Stimulated activated CD8-positive, alpha-beta memory T cell treated with anti-CD3 and anti-CD28 coated beads, Interleukin-15, amount 100 ng/mL, for 48 hours (primary cell): ENCODE measurements at places on chromosomes 1 and 21.

GRCh38 chr1:118250232-118250631, 65.2 kb upstream of the SPAG17 start:
- DNase-seq, result no peak

DNA sequence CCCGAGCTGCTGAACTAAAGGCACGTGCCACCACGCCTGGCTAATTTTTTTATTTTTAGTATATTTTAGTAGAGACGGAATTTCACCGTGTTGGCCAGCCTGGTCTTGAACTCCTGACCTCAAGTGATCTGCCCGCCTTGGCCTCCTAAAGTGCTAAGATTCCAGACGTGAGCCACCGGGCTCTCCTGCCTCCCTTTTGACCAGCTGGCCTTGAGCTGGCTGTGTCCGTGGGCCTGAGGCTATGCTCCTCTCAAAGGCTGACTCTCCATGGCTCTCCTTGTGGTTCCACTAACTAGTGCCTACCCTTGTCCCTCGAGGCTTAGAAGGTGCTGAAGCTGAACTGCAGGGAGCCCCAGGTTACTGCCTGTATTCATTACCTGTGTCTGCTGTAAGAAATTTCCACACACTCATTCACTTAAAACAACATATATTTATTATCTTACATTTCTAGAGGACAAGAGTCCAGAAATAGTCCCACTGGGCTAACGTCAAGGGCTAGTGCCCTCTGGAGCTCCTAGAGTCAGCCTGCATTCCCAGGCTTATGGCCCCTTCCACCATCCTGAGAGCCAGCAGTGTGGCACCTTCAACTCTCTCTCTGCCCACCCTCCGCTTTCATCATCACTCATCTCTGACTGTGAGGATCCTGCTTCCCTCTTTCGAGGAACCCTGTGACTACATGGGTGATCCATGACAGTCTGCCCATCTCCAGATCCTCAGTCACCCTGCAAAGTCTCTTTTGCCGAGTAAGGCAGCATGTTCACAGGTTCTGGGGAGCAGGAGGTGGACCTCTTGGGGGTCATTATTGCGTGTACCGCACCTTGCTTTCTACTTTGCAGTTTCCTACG, 34.9 kb downstream of the ETS2 start:
- no peak for DNase-seq

DNA sequence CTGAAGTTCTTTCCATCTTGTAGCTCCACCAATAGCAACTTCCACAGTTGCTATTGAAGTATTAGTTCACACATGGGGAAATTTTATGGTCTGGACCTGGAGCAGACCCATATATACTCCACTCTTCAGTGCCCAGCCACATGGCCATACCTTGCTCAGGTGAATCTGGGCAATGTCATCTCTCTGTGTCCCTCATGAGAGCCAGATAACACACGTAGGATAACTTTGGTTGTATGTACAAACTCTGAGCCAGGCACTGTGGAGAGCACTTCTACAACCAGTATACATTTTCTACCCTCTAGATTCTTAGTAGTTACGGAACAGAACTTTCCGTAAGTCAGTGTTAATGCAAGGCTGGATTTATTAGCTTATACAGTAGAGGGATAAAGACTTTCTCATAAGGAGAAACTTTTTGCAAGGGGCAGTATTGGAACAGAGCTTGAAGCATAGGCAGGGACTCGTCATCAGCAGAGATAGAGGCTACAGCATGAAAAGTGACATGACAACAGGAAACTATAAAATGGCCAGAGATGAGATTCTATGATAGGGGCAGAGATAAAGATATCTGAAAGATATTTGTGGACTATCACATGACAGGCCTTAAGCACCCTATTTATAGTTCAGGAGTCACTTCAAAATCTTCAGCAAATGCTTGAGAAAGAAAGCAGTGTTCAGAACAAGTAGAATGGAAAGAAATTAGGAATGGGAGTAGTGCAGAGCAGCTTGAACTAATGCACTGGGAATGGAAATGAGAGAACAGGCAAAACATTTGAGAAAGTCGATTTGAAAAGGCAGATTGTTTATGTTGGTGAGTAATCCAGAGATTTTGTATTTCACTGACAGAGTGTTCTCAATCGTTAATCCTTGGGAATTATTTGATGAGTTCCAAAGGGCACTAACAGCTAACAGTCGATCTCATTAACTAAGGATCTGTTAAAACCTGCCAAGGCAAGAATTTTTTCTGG, 481.8 kb downstream of the USP25 start:
- DNase-seq, result no peak

- DNase-seq, result no peak
Measured at GRCh38 chr1:213135572-213135971, 84.5 kb downstream of the RPS6KC1 start.

GRCh38 chr1:155297384-155297783, 3.9 kb downstream of the PKLR start:
- DNase-seq, result no peak

DNA sequence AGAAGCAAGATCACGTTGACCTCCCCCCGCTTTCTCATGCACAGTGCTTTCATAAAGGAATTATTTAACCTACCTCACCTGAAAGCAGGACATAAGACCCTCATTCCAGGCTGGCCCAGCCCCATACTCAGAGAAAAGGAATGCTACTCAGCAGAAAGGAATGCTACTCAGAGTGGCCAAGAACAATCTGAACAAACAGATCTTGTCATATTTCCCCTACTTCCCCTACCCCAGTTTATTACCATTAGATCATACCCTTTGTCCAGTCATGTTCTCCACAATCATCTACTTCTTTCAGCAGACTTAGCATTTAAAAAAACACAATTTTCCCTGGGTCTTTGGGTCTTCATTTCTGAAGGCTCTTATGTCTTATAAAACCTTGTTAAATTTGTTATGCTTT, 89.8 kb downstream of the SLC16A1 start:
- no peak for DNase-seq

GRCh38 chr1:224747578-224747977, 131.5 kb downstream of the CNIH3 start:
- DNase-seq, result no peak

GRCh38 chr1:2213576-2214505, 14.3 kb upstream of the SKI start:
- no peak for DNase-seq

DNA sequence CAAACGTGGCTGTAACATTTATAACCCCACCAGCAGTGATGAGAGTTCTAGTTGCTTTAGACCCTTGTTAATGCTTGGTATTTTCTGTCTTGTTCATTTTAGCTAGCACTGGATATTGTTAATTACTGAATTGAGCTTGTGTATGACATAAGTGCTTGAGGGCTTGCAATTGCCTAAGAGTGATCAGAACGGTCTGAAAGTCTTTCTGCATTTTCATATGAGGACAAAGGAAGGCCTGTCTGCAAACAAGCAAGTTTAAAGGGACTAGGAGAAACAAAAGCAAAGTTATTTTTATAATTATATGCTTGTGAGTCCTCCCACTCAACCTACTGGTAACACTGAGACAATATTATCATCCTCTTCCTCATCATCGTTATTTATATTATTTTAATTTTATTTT, 305.5 kb upstream of the DUSP10 start:
- no peak for DNase-seq

GRCh38 chr1:2555634-2556276, 416 bp upstream of the TNFRSF14 start:
- DNase-seq, result peak; percentile 81

GRCh38 chr1:19453741-19454201, 31.6 kb downstream of the CAPZB start:
- no peak for DNase-seq

DNA sequence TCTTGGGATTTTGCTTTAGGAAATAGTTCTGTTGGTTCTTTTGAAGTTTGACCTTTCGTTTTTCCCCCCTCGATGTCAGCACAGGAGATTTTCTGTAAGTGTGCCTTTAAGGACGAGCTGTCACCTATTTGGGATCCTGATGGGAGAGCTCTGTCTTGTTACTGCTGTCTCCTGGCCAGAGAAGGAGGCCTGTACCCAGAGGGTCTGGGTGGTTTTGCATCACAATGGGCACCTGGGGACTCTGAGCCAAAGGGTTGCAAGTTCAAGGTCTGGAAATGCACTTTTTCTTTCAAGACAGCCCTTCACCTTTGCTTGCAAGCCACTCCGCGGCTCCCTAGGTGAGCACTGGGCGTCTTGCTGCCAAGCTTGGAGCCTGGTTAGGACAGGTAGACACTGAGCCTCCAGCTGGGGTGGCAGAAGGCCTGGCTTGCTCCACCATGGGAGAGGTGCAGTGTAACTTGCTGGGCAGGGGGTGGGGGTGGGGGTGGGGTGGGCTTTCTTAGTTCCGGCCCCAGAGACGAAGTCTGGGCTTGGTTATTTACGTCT, 2.9 kb downstream of the AJAP1 start:
- DNase-seq, result no peak

DNA sequence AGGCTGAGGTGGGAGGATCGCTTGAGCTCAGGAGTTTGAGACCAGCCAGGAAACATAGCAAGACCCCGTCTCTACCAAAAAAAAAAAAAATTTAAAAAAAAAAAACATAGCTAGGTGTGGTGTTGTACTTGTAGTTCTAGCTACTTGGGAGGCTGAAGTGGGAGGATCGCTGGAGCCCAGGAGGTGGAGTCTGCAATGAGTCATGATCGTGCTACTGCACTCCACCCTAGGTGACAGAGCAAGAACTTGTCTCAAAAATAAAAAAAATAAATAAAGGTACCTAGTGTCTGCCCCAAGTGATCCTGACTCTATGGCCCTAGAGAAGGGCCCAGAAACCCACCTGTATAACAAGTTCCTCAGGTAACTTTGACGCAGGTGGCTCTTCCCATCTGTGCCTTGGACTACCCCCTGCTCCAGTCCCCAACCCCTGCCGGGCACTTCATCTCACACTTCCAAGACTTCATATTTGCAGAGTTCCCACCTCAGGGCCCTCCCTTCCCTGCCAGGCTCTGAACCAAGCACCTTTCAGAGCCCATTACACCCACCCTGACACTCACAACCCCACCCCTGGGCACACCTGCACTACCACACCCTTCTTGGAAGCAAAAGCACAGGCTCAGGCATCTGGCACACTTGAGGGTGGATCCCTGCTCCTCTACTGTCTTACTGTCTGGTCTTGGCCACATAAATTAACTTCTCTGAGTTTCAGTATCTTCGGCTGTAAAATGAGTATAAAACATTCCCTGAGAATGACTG, 80.2 kb upstream of the KLHDC7A start:
- no peak for DNase-seq

GRCh38 chr1:201482755-201483154, 13.8 kb upstream of the PHLDA3 start:
- no peak for DNase-seq

GRCh38 chr1:94654919-94655318, 113.4 kb upstream of the F3 start:
- DNase-seq, result no peak

GRCh38 chr1:103194060-103194459, 85.7 kb upstream of the COL11A1 start:
- DNase-seq, result no peak

DNA sequence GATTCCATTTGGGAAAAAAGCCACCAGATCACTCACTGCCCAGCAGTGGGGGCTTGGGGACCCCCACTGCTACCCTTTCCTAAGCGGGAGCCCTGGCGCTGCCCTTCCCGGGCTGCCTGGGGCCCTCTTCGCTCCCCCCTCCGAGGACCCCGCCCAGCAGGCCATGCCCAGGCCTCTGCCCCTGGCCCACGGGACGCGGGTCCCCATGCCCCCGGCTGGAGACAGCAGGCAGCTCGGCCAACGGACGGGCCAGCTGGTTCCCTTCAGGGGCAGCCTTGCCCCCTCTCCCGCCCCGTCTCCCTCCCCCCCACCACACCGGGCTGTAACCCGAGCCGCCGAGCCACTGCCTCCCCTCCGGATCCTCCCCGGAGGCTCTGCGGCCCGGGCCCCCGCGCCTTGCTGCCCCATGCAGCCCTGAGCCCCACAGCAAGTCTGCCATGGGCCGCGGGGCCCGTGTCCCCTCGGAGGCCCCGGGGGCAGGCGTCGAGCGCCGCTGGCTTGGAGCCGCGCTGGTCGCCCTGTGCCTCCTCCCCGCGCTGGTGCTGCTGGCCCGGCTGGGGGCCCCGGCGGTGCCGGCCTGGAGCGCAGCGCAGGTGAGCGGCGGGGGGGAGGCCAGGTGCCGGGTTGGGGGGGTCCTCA, at the start of gene MMP23B:
MMP23B (plus strand) TSS at position 392 of the 639 bp plus-strand sequence; CDS start at position 438, 46 bp downstream.
- no peak for DNase-seq

DNA sequence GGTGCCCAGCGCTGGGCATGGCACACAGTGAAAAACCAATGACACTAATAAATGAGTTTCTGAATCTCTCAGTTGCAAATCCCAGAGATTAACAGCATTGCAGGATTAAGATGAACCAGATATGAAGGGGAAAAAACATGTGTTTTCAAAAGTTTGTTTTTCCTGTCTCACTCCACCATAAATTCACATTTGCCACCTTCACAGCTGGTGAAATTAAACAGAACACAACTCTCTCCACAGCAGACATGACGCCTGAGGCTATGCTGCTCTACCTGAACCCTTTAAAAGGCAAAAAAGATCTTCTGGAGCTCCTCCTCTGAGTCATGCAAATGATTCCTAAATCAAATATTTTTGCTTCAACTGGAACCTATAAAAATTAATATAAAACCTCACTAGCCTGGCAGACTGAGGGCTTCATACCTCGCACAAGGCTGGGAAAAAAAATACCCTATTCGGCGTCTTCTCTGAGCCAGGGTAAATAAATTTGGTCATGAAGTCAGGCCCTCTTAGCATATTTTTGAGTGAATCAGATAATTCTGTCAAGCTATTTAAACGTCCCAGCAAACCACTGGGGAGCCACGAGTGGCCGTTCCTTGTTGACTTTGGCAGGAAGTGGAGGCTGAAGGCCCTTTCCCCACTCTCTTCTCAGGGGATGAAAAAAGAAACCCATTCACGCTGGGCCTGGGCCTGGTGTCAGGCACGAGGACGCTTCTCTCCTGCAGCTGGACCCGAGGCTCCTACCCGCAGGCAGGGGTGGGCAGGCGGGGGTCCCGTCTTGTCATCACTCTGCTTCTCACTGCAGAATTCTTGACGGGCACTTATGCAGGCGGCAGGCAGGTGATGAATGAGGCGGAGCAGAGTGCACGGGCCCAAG, 53.0 kb downstream of the DMRTB1 start:
- no peak for DNase-seq

DNA sequence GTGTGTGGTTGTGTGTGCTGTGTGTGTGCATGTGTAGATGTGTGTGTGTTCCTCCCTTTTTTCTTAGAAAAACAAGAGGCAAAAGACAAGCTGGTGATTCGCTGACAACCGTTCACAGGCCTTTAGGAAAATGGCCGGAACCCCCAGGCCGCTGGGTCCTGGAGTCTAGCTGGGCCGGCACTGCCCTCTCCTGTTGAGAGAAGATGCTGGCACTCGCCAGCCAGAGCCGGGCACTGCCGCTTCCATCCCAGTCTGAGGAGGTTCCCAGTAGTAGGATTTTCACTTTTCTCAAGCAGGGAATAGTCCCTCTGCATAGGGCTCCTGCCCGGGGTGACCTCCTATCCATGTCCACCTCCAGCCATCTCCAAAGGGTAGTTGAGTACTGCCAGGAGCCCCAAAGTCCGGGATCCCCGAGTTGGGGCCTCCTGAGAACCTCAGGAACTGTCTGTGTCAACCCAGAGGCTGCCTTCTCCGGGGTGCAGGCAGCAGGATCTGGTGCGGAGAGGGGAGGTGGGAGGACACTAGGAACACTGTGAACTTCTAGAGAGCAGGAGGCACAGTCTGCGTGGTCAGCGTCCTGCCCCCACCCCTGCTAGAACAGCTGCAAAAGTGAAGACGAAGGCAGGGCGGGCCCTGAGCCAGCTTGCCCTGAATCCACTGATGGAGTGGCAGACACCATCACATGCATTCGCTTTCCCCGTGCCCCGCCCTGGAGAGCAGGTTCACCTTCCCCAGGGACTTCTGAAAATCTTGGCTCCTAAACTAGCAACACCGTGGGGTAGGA, 44.1 kb upstream of the ARHGEF16 start:
- DNase-seq, result no peak
